ENCODE measurements at places on chromosomes 12 and 14.

- no peak for DNase-seq
These were observed 106.9 kb upstream of the HIF1A start for GRCh38 chr14:61588419-61588901.

- no peak for DNase-seq
These were observed 12.1 kb downstream of the CLEC14A start for GRCh38 chr14:38243696-38244240.

DNA sequence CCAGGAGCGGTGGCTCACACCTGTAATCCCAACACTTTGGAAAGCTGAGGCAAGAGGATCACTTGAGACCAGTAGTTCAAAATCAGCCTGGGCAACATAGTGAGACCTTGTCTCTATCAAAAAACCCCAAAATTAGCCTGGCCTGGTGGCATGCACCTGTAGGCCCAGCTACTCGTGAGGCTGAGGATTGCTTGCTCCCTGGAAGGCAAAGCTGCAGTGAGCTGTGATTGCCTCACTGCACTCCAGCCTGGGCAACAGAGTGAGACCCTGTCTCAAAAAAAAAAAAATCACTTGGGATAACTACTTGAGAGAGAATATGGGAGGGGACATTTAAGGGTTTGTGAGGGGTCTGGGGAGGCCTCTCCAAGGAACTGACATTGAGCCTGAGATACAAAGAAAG, 109.0 kb downstream of the GPATCH2L start:
- DNase-seq = no peak

DNA sequence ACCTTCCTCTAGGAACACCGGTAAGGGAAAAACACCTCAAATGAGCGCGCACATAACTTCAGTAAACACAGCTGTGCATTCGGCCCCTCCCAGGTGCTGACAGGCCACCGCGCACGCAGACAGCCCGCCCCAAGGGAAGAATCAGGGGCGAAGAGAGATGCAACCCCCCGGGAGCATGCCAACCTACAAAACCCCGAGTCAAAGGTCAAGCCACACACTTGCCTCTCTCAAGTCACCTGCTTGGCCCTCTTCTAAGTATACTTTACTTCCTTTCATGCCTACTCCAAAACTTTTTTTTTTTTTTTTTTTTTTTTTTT, 2.3 kb upstream of the CYP46A1 start:
- DNase-seq = peak; percentile 42

GRCh38 chr12:64609536-64610078, 688 bp upstream of the RASSF3 start:
- DNase-seq = peak; percentile 41

DNA sequence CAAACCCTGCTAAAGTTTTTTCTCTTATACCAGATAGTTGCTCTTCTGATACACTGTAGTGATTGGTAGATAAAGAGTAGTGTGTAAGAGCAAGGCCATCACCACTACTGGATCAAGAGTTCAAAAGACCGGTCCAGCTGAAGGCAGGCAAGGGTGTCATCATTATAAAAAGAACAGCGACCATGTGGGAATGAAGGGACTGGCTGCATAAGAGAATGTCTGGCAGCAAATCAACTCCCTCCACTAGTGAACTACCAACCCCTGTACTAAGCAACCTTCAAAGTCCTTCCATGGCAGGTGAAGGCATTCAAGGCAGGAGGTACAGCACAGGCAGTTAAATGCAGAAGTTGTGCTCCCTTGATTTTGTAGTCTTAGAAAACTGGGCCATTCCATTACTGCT, 53.5 kb downstream of the EGLN3 start:
- no peak for DNase-seq

DNA sequence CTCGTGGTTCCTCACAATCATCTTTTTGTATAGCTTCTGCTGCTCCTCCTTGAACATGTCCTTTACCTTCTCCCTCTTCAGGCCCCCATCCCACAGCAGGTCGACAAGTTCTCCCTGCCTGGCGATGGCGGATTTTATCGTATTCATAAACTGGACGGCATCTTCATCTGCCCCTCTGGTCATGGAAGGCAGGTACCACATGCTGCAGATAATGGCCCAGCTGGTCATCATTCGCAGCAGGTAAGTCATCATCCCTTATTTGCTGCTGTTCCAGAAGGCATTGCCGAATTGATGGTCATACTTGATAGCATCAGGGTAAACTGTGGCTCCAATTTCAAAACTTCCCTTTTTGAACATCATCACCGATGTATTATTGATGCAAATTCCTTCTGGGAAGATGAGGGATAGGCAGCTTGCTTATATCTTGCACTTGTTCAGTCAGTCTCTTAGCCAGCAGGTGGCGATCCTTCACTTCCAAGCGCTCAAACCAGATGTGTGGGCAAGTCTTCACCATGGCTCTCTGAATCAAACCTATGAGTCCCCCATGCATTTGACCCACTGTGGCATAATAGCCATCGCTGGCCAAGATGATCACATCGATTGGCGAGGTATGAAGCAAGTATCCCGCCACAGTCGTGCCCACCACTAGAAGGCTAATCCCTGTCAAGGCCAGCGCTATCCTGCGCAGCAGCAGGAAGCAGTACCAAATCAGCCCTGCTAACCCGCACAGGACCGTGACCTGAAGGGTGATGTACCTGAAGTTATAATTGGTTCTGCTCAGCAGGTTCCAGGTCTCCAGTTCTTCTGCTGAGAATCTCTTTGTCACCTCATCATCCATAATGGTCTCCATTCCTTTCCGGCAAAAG, 381.5 kb upstream of the STXBP6 start:
- DNase-seq = no peak

DNA sequence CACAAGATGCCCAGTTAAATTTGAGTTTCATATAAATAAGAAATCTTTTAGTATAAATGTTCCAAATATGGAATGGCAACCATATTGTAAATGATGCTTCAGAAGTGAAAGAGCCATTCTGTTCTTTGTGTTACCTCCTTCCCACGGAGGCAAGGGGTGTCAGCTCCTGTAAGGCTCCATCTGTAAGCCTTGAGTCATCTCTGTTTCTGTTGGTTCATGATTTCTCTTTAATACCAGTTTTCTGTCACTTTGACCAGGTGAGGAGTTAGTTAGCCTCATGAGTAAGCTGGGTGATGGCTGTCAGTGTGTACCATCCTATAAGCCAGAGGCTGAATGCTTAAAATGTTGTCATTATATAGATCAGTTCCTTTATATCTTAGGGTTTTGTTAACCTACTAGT, 61.9 kb downstream of the TMEM30B start:
- DNase-seq = no peak

GRCh38 chr14:52051871-52052270, 17.0 kb downstream of the NID2 start:
- no peak for DNase-seq

- no peak for DNase-seq
These were observed 110.5 kb downstream of the DERA start for GRCh38 chr12:16021676-16022075.

GRCh38 chr12:88856201-88856600, 275.9 kb upstream of the KITLG start:
- no peak for DNase-seq

DNA sequence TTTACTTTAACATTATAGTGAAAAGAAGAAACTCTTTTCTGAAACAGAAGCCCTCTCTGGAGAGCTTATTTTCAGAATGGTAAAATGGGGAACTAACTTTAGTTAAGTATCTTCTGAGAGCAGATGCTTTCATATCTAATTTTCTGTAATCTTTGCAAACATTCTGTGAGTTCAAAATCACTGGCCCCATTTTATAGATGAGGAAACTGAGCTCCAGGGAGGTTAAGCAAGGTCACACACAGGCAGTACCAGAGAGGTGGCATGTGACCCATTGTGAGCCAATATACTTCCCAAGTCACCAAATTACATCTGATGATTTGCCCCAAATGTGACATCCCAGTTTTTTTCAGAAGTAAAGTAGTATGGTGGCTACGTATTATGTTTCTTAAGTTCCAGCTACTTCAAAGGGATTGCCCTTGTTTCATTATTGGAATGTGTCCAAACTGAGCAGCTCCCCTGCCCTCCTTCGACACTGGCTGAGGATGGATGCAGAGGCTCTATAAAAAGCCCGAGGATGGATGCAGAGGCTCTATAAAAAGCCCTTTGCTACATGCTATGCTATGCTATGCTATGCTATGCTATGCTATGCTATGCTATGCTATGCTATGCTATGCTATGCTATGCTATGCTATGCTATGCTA, 36.2 kb upstream of the NUDT4 start:
- DNase-seq = no peak

- no peak for DNase-seq
These were observed 956 bp upstream of the PTHLH start for GRCh38 chr12:27973487-27973890.

DNA sequence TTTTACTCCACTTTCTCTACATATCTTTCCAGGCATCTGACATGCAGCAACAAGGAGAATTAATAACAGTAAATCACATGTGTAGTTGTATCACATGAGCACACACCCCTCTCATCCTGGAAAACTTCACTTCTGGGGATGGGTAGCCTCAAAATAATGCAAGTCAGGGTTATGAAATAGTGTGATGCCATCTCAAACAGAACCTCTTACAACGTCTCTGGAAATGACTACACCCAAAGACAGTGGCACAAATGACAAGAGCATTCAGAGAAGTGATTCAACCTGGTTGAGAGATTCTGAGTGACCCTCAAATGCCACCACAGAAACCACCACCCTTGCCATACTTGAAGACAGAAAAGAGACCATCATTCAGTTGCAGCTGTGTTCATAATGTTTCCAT, 2.8 kb downstream of the DIO2 start:
- no peak for DNase-seq

DNA sequence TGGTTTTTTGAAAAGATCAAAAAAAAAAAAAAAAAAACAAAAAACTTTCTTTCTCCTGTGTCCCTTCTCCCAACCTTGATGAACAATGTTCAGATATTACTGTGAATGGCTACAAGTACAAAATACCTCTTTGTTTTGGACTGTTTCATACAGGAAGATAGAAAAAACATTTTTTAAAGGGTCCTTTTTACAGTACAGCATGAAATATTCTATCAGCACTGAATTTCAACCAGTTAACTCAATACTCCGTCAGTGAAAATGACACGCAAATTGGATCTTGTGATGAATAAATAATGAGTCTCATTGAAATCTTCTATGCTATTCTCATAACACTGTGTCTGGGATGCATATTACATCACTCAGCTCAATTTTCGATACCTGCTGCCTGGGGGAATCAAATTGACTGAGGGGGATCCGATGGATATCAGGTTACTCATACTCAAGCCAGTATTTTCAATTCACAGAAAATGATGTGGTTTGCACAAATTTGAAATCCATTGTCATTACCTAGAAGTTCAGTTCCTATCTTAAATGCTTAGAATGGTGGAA, 179.6 kb downstream of the TMTC2 start:
- DNase-seq = no peak

- DNase-seq = no peak
These were observed 9.4 kb downstream of the COX16 start for GRCh38 chr14:70350078-70350477.

GRCh38 chr14:86296173-86296572, 766.2 kb downstream of the FLRT2 start:
- DNase-seq = peak; percentile 46

- DNase-seq = no peak
These were observed 54.5 kb upstream of the TMEM260 start for GRCh38 chr14:56524971-56525677.

GRCh38 chr14:75068294-75069120, 934 bp upstream of the ZC2HC1C start:
- no peak for DNase-seq

DNA sequence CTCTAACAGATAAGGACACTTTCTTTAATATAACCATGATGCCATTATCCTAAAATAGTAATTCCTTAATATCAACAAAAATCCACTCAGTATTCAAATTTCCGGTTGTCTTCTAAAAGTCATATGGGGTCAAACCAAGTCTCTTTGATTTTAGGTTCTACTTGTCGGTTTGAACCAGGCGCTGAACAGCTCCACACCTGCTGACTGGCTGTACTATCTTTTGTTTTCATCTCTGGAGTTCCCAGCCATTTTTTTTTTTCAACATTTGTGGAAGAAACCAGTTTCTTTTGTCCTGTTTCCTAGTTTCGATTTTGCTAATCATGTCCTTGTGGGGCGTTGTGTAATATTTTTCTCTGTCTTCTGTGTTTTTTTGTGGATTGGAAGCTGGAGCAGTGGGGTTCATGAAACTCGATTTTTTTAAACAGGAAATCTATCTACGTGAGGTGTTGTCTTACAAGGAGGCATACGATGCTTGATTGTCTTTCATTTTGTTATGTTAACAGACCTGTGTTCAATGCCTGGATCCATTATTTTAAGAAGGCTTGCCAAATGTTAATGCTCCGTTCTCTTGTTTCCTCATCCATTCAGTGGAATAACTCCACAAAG, 50.2 kb downstream of the FZD10 start:
- no peak for DNase-seq

- DNase-seq = no peak
These were observed 95.1 kb downstream of the EP400 start for GRCh38 chr12:132044661-132045412.

DNA sequence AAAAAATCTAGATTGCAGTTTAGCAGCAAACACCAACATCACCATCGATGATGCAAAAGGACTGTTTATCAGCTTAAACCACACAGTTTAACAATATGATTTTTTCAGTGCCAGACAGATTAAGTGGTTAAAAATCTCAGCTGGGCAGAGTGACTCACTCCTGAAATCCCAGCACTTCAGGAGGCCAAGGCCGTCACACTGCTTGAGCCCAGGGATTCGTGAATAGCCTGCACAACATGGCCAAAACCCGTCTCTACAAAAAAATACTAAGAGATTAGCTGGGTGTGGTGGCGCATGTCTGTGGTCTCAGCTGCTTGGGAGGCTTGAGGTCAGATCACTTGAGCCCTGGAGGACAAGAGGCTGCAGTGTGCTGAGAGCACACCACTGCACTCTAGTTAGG, 8.9 kb downstream of the RSRC2 start:
- DNase-seq = no peak

DNA sequence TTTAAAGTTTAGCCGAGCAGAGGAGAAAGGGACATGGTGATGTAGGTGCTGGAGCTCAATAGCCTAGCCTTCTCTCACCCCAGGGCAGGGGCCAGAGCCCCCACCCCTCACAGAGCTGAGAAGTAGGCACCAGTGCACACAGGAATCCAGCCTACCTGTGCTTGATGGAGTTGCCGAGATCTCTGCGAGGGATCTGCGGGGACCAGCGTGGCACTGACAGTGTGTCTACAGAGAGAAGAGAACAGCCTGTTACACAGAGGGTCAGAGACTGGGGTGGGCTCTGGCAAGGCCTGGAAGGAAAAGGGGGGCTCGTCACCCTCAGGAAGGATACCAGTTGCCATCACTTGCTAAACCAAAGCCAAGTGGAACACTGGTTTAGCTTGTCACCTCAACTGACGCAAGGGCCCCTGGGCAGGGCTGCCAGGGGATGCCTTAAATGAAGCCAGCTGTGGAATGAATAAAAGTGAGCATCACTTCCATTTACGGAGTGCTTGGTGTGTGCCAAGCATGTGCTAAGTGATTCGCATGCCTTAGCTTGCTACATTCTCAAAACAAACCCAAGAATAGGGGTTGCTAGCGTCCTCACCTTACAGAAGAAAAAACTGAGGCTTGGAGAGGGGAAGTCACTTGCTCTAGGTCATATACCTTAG, 220.8 kb upstream of the NOS1 start:
- no peak for DNase-seq

- no peak for DNase-seq
These were observed 72.2 kb downstream of the TGFB3 start for GRCh38 chr14:75909630-75910029.

- DNase-seq = peak; percentile 76
These were observed 211.6 kb downstream of the DUSP6 start for GRCh38 chr12:89140602-89141238.

- no peak for DNase-seq
These were observed 13.2 kb upstream of the ITPK1 start for GRCh38 chr14:93128725-93129459.

- DNase-seq = no peak
These were observed 179.2 kb downstream of the PELI2 start for GRCh38 chr14:56297449-56297848.
